ENCODE measurements at places on chromosomes 3 and 15. TPM values are rescaled to one million over a fixed set of nuclear protein-coding genes. Genes with fewer than 3 reads are reported as not detected.

Gene GOLGA6L7
- not detected for total RNA-seq

Gene MNS1
- 2.1 TPM for total RNA-seq

Gene SNX22
- 0.36 TPM for total RNA-seq

Gene SNTN
- total RNA-seq, result not detected

Gene LRTM1
- total RNA-seq, result not detected

Gene AMIGO3
- total RNA-seq, result not detected

Gene ASB14
- not detected for total RNA-seq

Gene KIF15
- total RNA-seq, result 0.49 TPM

Gene ANKUB1
- total RNA-seq, result not detected

Gene BFSP2
- not detected for total RNA-seq

Gene ANKDD1A
- 29.2 TPM for total RNA-seq

DNA sequence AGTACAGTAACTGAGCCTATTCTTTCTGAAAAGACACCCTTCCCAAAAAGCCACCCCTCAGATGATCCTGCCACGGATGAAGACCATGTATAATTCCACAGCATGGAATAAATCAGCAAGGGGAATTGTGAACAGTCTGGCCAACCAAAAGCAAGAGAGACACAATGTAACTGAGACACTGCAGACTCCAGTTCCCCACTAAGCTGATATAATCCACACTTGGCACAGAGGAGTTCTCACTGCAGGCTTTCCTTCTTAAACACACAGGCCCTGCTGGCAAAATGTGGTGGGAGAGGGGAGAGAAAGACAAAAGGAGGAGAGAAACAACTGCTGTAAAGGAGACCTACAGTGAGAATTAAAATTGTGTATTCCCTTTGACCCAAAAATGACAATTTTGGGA lies 12.7 kb downstream of the GPR156 start:
- DNase-seq, result no peak

- peak; percentile 94 for DNase-seq
These were observed at the start of gene ZMYND10 for GRCh38 chr3:50345586-50346234. ZMYND10 (minus strand) TSS chr3:50345732; CDS start chr3:50345579, 153 bp downstream.

DNA sequence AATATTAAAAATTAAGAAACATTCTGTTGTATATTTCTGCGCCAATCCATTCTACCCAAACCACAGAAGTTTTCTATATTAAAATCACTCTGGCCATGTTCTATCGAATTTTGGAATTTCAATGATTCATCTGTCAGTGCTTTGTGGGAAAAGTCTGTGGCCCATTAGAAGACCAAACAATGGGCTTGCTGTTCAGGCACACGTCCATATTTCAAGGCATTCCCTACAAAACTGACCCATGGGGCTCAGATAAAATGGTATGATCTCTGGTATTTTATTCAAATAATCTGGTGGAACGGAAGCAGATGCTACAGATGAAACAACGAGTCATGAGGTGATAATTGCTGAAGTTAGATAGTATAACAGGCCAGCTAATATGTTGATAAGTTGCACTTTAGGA lies 12.4 kb downstream of the NPHP3 start:
- no peak for DNase-seq

GRCh38 chr15:26087881-26088280 lies 224.8 kb upstream of the ATP10A start:
- DNase-seq, result no peak

- DNase-seq, result no peak
These were observed 297.2 kb upstream of the C2CD4B start for GRCh38 chr15:62462268-62462667.

GRCh38 chr15:25670025-25670554 lies 193.0 kb downstream of the ATP10A start:
- peak; percentile 85 for DNase-seq

- DNase-seq, result no peak
These were observed 358.8 kb downstream of the VPS13C start for GRCh38 chr15:61701455-61701854.

- no peak for DNase-seq
These were observed 30.7 kb downstream of the NANOGP8 start for GRCh38 chr15:35054380-35054779.

GRCh38 chr15:70099967-70100473 lies 2.3 kb upstream of the TLE3 start:
- no peak for DNase-seq

GRCh38 chr15:63545520-63545919 lies 41.1 kb downstream of the USP3 start:
- DNase-seq, result no peak

DNA sequence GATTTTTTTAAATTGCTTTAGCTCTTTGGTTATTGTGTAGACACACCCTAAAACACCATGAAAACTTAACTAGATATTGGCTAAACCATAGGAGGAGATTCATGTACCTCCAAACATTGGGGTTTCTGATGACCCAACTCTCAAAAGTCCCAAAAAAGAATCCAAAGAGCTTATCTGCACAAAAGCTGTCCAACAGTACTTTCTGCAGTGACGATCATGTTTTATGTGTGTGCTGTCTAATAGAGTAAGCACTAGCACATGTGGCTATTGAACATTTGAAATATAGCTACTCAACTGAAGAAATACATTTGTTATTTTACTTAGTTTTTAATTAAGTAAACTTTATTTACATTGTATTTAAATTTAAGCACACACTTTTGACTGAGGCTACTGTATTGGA lies 818.2 kb upstream of the LMCD1 start:
- no peak for DNase-seq

DNA sequence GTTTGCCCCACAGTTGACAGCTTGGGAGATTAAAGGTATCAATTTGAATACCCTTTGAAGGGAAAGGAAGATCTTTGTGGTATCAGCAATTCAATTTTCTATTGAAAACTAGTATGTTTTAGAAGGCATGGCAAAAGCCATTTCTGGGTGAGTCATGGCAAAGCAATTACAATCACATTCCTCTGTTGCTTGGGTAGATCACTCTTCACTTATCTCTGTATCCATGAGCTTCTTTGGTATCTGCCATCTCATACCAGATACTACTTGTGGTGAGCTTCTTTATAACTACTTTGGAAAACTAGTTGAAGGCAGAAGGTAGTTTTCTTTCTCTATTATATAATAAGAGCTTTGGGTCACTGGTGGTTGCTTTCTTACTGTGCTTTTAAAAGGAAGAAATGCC lies 28.3 kb upstream of the LSAMP start:
- DNase-seq, result no peak

GRCh38 chr3:104598848-104599511 lies 767.7 kb upstream of the ALCAM start:
- no peak for DNase-seq

DNA sequence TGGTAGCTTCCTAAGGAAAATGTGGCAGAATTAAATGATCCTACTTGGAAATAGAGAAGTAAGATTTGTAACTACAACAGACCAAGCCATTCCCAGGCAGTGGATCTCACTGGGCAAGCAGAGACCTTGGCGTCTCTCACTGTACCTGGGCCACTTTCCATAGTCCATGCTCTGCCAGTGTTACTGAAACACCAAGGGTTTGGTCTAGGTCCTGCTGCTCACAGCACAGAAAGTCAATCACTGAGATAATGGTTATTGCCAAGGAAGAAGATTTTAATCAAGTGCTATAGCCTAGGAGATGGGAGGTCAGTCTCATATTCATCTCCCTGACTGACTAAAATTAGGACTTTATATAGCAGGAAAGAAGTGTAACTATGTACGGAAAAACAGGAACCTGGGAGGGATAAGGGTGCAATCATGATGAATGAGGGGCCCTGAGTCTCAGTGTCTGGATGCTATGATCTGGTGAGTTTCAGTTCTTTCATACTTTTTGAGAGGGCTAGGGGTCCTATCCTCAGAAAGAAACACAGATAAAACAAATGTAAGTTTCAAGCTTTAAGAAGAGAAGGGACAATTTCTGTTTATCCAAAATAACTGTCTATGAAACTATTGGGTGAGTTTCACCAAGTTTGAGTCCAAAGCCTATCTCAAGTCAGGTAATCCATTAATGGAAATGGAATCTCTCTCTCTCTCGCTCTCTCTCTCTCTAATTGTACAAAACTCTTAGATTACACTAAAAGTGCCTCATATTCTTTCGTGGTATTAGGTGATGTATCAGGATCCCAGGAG lies 20.6 kb downstream of the GPR15 start:
- DNase-seq, result no peak

- no peak for DNase-seq
These were observed 1032.4 kb downstream of the MCTP2 start for GRCh38 chr15:95263751-95264150.

DNA sequence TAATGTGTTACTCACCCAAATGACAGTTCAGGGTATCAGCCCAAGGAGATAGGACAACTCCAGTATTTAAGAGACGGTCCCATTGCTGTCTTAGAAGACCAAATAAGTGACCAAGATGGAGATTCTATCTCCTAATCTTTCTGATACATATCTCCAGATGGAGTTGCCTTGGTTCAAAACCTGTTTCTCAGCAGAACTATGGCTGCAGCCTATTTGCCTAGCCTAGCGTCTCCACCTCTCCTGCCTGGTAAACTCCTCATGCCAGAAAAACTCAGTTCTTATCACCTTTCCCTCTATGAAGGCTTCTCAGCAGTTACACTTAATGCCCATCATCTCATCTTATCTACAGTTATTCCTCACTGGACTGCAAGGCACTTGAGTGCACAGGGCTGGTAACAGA lies 1.2 kb upstream of the CSPG5 start:
- no peak for DNase-seq

DNA sequence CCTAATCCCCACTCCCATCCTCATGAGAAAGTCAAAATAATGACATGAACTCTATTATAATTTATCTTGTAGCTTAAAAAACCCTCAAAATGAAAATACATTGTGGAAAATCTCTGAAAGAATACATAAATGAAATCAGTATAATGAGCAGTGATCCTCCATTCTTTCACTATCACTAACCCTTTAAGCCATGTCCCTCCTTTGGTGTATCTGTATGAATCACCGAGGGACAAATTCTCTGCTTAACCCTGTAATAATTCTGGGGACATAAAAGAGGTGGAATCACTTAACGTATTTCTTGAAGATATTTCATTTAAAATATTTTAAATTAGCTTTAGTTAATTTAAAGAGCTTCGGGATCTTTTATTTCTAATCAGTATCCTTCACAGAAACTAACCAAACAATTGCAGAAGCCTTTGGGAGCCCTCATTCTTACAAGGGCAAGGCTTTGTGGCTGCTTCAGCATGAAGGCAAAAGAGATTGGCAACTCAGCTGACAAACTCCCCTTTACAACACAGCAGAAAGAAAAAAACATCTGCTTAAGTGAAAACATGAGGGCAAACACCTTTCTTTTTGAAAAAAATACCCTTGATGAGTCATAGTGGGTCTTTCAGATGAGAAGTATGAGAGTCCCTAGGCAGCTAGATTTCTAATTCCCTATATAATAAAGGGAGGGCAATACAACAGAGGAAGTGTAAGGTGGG lies 44.0 kb upstream of the ALCAM start:
- DNase-seq, result no peak

DNA sequence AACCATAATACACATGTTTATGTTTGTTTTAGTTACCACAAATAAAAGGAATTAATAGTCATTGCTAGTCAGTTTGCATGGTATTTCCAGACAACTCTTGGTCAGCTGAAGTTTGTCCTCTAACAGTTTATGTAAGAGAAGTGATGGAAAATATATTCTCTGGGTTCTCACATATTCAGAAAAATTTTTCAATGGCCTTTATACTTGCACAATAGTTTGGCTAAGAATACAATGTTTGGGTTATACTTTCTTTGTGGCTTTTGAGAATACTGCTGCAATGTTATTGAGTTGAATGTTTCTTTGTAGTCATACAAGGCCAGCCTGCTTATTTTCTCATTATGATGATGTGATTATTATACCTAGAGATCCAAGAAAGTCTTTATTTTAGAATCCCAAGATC lies 133.9 kb downstream of the RAP2B start:
- DNase-seq, result no peak

GRCh38 chr3:155196131-155197021 lies 97.1 kb downstream of the STRIT1 start:
- no peak for DNase-seq

DNA sequence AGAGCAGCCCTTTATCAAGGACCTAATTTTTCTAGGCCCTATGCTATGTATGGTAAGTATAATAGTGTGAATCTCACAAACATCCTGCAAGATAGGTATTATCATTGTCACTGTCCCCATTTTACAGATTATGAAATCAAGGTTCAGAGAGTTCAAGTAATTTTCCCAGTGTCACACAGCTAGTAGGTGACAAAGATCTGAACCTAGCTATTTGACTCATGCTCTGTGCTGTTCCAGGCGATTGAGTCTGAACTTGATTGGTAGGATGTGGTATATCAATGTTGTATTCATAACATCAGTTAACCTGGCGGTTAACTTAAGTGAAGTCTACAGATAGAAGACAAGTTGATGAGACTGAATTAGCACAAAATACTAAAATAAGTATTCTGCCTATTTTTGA lies 229.9 kb downstream of the CHST2 start:
- DNase-seq, result no peak

DNA sequence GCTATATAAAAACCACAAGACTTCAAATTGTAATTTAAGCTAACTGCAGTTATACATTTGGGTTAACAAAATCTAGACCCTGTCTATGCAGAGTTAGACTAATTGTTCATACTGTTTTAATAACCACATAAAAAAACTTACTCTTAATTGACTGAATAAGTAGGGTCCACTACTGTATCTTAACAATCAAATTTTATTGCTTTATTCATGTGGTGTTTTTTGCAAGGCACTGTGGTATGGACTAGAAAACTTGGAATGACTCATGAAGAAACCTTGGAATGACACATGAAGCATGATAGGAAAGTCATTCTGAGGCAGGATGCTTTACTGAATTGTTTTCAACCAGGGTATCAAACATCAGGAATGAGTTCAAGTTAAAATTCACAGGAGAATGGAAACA lies 2.3 kb downstream of the SERP1 start:
- DNase-seq, result no peak

GRCh38 chr3:19576343-19576742 lies 357.7 kb downstream of the EFHB start:
- DNase-seq, result no peak

DNA sequence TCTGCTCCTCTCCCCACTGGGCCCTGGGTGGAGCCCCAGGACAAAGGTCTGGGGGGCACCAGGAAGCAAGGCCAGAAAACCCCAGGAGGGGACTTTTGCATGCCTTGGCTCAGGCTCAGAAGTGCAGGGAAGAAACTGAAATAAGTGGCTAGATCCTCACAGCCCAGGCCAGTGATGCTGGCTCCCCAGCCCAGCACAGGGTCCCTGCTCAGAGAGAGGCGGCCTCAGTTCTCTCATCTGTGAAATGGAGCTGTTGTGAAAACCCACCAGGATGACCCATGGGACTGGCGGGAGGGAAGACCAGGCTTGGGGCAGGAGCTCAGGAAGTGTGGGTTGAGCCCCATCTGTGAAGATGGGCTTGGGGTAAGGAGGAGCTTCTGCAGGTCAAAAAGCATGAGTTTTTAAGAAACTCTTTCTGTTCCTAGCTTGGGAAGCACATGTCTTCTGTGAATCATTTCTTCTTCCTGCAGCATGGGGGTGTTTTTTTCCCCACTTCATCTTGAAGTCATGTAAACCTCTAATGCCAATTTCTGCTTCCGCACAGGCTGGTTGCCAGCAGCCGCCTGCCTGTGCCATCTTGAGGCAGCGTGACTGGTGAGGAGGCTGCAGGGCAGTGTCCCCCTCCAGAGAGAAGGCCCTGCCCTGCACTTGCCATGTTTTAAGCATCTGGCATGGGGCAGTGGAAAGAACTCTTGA lies 118.6 kb downstream of the SMAD6 start:
- no peak for DNase-seq

GRCh38 chr15:66163553-66163952 lies 90.0 kb downstream of the MEGF11 start:
- DNase-seq, result no peak
